ENCODE measurements at places on chromosomes 7 and 10.

- DNase-seq: no peak
Observed at GRCh38 chr10:120548210-120548609, 91.2 kb downstream of the PLPP4 start.

GRCh38 chr10:98260350-98260749 is 7.6 kb downstream of the LOXL4 start:
- no peak for DNase-seq

DNA sequence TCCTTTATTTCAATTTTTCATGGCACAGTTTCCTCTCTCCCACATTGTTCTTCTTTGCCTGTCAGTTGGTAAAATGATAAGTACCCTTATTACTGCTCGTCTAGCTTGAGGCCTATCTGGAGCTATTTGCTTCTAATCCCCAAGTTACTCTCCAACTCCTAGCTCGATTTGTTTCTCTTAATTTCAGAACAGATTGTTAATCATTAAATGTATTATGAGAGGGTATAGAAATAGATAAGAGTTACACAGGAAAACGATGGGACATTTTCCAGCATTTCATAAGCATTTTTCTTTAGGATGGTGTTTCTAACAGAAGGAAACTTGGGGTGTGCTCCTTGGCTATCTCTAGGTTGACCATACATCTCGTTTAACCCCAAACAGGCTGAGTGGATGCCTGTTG is 540.5 kb upstream of the FZD8 start:
- no peak for DNase-seq

DNA sequence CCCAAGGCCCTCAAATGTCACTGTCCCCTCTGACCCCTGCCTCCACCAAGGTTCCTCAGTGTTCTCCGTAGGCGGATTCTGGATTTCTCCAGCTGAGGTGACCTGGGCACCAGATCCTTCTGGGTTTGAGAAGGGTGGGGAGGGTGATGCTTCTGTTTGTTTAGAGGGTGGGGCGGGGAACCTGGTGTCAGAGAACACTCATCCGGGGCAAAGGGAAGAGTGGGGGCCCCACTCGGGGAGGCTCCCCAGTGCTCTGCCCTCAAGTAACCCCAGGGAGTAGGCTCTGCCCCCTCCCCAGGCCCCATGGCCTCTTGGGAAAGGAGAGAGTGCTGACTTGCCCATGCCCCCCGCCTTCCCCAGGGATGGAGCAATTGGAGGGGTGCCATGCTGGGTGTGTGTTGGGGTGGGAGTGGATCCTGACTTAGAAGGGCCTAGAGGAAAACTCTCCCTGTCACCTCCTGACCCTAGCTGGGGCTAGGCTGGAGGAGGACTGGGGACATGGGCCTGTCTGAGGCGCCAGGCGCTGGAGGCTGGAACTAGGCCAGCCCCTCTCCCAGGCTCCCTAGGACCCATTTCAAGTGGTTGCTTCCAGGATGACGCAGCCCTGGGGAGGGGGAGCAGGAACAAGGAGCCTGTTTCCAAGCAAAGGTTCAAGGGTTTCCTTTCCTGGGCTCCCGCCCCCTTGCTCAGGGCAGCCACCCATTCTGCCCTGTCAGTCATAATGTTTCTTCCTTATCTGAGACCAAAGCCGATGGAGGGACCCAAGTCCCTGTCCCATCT is 27.9 kb downstream of the KAZALD1 start:
- no peak for DNase-seq

DNA sequence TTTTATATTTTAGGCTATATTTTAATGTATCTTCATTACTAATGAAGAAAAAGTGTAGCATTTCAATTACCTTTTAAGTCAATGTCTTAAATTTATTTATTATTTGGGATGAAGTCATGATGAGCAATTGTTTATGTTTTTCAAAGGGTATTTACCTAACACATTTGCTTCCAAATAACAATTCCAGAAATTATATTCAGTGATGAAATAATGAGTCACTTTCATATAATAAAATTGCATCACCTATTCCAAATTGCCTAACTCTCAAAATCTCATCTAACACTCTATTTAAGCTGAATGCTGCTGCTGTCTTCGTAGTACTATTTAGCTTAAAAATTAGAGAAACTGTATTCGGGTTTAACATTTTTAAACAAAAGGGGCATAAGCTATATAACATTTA is 97.7 kb downstream of the PRKG1 start:
- no peak for DNase-seq

- no peak for DNase-seq
Observed at GRCh38 chr10:93926613-93927012, 32.8 kb downstream of the SLC35G1 start.

GRCh38 chr10:113041324-113041723 is 91.3 kb downstream of the TCF7L2 start:
- DNase-seq: no peak

DNA sequence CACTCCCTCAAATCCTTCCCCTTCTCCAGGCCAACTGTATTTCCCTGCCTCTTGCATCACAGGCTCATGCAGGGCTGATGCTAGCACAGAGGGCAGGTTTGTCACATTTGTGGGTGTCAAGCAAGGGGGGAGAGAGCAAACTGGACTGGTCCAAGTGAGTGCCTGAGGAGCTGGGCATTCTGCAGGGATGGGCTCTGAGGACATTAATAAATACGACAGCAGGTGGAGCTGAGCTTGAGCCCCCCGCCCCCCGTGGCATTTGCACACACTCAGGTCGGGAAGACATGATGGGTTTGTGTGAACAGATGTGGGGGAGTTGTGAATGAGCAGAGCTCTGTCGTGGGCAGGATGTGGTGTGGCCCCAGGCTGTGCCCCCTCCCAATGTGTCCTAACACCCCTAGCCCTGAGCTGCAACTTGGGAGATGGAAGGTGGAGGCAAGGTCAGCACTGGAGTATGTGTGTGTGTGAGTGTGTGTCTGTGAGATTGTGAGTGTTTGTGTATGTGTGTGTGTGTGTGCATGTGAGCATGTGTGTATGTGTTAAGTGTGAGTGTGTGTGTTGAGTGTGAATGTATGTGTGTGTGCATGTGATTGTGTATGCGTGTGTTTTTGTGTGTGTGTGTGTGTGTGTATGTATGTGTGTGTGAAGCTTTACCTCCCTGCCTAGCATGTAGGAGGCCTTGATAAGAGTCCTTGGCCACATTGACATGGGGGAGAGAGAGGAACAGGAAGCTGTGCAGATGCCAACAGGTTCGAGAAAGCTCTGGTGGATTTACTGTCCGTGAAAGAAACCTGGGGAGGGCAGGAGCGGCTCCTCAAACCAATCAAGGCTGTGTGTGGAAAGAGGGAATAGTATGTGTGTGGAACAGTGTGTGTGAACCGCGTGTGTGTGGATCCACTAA is 9.1 kb downstream of the RASSF4 start:
- DNase-seq: no peak

DNA sequence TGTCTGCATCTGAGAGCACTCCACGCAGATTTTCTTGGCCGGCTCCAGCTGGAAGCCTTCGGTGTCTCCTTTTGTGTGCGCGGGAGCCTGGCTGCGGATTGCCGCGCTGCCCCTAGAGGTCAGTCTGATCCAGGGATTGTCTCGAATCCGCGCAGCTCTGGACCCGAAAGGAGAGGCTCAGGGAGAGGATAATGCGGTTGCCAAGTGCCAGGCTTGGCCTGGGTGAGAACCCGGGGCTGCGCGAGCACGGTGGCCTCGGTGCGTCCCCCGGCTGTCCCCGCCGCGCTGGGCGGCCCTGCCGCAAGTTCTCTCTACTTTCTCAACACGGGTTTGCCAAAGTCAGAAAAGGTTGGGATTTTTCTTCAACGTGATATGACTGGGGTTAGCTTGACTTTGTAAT is 140.9 kb downstream of the ADCYAP1R1 start:
- DNase-seq: no peak

DNA sequence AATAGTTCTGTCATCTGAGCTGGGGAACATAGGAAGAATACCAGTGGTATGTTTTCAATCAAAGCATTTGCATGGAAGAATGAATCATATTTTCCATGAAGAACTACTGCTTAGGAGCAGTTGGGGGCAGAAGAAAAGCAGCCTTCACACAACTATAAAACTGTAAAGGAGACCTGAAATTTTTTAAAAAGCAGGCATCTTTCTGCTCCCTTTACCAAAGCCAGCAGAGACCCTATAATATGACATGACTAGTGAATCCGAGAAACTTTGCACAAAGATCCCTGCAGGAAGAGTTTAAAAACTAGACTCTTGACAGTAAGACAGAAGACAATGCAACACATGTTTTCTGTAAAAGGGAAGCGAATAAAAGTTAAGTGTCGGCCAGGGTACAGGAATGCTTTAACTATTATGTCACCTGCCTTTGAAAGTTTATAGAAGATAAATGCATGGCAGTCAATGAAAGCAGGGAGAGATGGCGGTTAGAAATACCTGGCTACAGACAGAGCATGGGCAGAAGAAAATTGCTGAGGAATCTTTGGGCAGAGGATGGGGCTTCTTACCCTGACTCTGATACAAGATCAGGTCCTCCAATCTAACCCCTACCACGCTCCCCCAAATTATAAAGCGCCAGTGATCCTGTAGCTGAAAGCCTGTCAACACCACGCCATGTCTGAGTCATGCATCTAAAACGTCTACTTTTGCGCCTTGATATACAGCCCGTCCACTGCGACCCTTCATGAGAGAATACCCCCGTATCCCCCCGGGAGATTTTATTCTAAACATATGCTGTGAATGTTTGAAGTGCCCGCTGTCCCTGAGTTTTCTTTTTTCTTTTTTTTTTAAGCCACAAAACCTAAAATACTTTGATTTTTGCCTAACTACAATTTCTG is 93.1 kb downstream of the GLI3 start:
- DNase-seq: no peak

GRCh38 chr10:12513775-12514673 is 164.7 kb downstream of the CAMK1D start:
- no peak for DNase-seq

- DNase-seq: no peak
Observed at GRCh38 chr10:48574322-48574796, 30.5 kb downstream of the ARHGAP22 start.

DNA sequence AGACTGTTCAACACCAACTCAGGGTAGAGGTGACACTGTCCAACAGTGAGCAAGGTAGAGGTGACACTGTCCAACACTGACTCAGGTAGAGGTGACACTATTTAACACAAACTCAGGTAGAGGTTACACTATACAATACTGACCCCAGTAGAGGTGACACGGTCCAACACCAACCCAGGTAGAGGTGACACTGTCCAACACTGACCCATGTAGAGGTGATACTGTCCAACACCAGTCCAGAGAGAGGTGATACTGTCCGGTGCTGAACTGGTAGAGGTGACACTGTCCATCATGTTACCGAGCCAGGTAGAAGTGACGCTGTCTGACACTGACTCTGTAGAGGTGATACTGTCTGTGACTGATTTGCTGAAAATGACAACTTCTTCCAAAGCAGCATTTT is 102.4 kb downstream of the GATA3 start:
- no peak for DNase-seq

- DNase-seq: no peak
Observed at GRCh38 chr7:32150589-32150988, 80.4 kb upstream of the PDE1C start.

DNA sequence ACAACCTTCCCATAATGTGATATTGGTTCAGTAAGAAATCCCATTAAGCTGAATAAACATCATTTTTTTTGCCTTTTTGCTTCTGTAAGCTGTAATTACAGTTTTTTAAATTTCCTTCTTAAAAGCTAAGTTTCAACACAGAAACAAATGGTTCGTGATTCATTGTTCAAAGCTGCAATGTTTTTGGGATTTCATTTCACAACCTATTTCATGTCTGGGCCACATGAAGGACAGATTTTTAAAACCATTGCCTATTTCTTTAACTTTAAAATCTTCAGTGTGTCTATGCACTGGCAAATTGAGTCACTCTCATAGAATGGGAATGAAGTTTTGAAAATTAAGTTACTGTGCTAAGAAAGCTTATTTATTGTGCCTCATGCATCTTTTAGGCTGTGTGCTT is 66.9 kb downstream of the TFPI2 start:
- DNase-seq: no peak

DNA sequence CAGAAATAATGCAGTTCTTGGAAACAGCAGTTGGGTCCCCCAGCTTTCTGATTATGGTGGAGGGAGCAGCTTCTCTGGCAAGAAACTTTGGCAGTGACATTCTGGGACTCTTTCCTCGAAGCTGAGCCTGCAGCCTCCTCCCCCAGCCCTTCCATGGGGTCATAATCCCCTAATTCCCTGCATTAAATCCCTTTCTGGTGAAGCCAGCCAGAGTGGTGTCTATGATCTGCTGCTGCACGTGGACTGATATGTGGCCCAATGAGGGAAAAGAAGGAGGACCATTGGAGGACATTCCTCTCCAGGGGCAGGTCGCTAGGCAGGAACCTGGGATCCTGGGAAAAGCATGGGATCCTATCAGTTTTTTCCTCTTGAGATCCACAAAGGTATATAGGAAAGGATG is 470.5 kb downstream of the RPS24 start:
- no peak for DNase-seq

DNA sequence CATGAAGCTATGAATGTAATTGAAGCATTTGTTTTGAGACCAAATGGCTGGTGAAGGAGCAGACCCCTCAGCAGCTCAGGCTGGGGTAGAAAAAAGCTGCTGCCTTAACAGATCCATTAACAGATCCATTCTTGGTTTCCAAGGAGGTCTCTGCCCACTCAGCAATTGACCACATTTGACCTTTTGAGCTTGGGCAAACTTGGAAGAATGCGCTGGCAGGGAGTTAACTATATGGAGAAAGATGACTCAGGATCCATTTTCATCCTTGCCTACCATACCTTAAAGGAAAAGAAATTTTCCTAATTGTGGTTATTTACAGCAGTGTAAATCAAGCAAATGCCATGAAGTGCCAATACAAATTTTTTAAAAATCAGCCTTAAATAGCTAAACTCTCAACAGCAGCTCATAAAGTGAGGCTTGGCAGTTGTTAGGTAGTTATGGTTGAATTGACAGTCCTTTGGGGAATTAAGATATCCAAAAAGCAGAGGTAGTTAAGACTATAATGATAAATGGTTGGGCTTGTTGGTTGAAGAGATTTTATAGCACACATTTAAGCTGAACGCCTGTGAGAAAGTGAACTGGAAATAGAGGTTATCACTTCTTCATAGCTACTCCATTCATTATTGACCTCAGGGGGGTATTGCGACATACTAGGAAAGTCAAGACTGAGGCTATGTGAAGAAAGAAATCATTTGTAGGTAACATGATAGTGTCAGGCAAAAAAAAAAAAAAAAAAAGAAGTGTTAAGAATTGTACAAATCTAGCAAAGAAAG is 83.9 kb downstream of the MKX start:
- DNase-seq: no peak

GRCh38 chr10:43890124-43890523 is 241.4 kb upstream of the ZNF32 start:
- no peak for DNase-seq

DNA sequence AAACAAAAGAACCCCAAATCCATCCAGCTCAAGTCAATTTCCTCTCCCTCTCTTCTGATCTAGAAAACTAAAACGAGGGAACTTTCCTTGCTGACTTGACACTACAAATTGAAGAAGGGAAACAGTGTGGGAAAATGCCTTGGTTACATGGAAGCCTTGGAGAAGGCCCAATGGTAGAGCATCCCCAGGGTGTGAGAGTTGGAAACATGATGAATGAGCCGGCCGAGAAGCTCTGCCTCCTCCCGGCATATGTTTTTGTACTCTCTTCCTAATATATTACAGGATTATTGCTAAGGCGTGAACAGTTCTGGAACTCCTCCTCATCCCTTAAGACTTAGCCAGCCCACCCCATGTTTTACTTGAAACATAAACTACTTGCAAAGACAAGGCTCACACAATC is 618.2 kb upstream of the MGMT start:
- DNase-seq: no peak

- no peak for DNase-seq
Observed at GRCh38 chr10:21525367-21526187, at the start of gene SKIDA1. SKIDA1 (minus strand) TSS chr10:21525682; CDS start chr10:21517822, 7,860 bp downstream.
